Cardiac fibroblast (primary cell): ENCODE measurements at places on chromosomes 6 and 20.

- DNase-seq, result peak; percentile 80
These were observed 3.9 kb upstream of the KCNS1 start for GRCh38 chr20:45104786-45105185.

DNA sequence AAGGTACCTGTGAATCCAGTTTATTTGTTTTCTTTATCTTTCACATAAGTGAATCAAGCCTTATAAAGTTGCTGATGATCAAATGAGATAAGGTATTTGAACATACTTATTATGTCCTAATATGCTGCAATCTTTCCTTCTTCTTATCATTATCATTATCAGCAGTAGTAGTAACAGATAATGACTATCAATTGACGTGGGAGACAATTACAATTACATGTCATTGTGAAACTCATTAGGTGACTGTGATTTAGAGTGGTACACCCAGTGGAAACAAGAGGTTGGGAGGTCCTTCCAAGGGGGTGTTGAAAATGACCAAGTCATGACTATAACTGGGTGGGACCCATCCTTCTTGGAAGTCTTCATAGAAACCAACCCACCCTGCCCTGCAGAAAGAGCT is 2.8 kb downstream of the CLIC5 start:
- DNase-seq, result no peak

DNA sequence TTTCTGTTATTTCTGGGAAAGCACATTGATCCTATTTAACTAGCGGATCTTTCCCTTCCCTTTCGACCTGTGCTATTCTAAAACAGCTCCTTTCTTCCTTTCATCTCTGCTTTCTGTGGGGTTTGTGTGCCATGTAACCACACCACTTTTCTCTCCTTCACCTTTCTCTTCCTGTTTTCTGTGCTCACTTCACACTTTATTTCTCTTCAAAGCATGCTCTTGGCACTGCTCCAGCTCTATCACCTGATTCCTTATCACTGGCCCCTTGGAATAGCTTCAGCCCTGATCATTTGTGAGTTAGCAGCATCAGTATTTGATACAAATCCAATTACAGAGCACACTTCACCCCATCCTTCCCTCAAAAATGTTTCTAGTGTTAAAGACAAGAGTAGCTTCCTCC is 8.1 kb upstream of the METTL24 start:
- DNase-seq, result no peak

- DNase-seq, result no peak
These were observed 70.6 kb upstream of the DEFB112 start for GRCh38 chr6:50120300-50120699.

DNA sequence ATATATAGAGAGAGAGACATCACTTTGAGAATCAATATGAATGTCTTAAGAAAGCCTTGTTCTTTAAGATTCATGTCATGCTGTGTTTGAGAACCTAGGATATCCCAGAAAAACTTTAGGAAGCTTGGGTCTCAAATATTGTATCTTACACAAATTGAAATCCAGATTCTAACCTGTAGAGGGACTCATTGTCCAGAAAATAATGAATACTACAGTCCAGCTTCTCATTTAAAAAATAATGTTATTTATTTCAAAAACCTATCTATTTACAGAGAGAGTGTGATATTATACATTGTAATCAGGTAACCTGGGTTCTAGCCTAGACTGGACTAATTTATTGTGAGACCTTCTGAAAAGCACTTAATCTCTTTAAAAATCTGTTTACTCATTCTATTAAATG is 4.2 kb downstream of the RFX6 start:
- DNase-seq, result peak; percentile 14

DNA sequence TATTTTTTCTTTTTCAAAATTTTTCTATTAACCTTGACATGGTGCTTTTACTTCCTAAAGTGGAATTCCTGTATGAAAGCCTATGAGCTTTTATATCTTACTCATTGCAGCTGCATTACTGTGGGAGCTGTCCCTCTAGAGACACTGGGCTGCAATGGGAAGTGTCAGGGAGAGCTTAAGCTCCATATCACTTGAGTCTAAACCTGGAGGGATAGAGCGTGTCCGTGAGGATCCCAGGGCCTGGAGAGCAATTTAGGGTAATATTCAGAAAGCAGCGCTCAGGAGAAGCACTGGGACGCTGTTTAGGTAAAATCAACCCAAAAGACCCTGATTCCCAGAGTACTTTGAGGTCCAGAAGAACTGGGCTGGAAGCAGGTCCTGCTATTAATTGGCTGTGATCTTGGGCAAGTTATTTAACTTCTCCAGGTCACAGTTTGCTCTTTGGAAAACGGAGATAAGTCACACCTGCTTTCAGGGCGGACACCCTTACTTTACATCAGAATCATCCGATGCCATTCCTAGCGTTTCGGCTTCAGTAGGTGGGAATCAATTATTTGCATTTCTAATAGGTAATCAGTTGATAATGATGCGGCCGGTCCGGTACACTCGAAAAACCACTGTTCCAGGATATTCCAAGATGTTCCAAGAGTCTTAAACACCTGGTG is 628 bp upstream of the ERGIC3 start:
- no peak for DNase-seq

DNA sequence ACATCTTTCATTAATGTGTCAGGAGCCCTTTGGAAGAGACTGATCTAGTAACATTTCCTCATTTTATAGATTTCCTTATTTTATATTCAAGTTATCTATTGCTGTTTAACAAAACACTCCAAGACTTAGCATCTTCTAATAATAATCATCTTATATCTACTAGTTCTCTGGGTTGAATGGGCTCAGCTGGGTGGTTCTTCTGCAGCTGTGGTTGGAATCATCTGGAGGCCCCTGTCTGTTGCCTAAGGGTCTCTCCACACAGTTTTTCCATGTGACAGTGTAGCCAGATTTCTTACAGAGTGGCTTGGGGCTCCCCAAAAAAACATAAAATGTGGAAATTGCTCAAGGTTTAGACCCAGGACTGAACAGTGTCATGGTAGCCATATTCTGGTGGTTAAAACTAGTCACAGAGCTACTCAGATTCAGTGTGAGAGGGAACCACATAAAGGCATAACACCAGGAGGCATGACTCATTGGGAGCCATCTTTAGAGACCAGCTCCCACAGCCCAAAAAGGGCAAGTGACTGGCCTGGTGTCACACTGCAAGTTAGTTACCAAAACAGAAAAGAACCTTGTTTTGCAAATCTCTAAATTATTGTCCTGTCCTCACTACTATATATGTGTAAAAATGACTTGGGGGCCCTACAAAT is 11.5 kb downstream of the SLC2A10 start:
- DNase-seq, result no peak

GRCh38 chr20:46694484-46694883 is 5.2 kb upstream of the TP53RK start:
- peak; percentile 85 for DNase-seq

DNA sequence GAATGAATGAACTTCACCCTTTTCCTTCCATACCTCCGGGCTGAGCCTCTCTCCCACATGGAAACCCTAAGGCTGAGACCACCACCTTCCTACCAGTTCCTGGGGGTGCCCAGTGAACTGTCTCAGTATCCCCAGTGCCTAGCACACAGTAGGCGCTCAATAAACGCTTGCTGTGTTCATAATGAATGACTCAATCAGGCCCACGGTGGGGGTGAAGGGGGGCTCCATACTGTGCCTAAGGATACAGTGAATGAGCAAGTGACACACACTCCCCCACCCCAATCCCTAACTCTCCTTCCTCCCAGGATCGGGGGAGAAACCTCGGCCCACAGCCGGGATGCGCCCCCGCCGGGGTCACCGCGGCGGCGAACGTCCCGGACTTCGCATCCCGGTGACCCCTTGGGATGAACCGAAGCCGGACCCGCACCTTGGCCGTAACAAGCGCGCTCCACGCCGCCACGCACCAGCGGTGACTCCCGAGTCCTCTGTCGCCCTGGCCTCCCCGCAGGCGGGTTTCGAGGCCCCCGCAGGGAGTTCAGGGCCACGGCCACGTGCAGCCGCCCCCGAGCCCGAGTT is 592 bp downstream of the KCNG1 start:
- no peak for DNase-seq

- DNase-seq, result no peak
These were observed 18.8 kb upstream of the MRGBP start for GRCh38 chr20:62777528-62777830.

DNA sequence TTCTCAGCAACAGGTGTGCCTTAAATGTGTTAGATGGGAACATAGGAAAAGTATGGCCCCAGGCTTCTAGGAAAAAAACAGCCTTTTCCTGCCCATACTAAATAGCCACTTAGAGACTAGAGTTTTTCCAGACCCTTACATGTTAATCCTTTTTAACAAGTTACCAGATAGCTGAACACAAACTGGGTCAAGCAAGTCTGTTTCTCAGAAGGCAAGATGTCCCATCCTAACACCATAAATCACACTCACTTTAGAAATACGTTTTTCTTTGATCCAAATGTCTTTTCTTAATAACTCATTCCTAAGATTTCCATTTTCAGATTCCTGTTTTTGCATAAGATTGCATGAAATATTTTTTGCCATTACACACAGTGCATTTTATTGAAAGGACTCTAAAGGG is 241.3 kb downstream of the KCNQ5 start:
- DNase-seq, result no peak

- peak; percentile 66 for DNase-seq
These were observed 25.6 kb upstream of the ARMH2 start for GRCh38 chr6:24824142-24824938.

DNA sequence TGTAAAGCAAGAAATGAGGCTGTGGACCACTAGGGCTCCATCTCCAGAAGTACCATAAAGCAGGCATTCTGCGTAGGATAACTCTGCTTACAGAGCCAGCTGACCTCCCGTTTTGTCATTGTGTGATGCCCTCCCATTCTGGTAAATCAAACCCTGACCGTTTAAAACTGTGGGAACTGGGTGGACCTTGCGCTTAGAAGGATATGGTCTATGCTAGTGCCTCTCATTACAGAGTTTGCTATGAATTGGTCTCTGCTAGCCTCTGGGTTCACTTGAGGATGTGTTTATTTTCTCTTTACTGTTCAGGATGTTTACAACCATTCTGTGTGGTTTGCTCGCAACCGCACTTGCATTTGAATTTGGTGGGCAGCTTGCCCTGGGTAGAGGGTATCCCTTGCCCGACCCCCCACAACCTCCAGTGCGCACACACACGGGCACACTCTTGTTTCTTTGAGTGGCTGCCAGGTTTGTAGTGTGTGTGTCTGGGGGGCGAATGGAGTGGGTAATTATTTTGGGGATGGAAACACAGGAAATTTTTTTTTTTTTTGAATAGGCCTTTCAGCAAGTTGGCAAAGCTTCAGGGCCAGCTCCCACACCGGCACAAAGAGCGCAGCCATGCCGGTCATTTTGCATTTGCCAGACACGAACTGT is 198.3 kb downstream of the JARID2 start:
- no peak for DNase-seq
